ENCODE measurements at places on chromosomes 13 and 19. TPM values are rescaled to one million over a fixed set of nuclear protein-coding genes. Genes with fewer than 3 reads are reported as not detected.

GRK1 gene
- 0.43 TPM for polyA plus RNA-seq

NLRP11 gene
- polyA plus RNA-seq: not detected

LRRC63 gene
- polyA plus RNA-seq: not detected

DNA sequence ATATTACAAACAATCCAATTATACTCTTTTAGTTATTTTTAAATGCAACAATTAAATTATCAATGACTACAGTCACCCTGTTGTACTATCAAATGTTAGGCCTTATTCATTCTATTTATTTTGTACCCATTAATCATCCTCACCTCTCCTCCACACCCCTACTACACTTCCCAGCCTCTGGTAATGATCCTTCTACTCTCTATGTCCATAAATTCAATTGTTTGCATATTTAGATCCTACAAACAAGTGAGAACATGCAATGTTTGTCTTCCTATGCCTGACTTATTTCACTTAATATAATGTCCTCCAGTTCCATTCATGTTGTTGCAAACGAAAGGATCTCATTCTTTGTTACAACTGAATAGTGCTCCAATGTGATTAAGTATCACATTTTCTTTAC, 1414.6 kb downstream of the SLITRK1 start:
- DNase-seq: no peak

DNA sequence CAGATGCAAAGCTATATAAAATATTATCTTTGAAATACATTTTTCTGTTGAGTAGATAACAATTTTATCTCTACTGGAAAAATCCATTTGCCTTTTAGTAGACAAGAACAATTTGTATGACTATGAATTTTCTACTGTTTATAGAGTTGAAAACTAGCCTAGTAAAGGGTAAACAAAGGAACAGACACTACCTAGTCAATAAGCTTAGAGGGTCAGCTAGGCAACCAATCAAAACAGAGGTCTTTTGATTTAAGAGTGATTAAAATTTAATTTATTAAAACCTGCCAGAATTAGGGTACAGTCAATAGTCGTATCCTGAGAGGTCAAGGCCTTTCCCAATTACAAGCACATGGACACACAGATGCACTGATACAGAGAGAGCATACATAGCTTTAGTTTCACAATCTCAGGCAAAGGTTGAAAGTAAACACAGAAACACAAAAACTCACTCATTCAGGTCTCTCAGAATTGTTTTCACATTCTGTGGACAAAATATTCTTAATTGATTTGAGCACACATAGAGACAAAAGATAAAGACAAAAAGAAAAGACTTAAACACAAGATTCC, 24.5 kb upstream of the GPC6 start:
- DNase-seq: no peak

EDDM13 gene
- 0.32 TPM for polyA plus RNA-seq

DNA sequence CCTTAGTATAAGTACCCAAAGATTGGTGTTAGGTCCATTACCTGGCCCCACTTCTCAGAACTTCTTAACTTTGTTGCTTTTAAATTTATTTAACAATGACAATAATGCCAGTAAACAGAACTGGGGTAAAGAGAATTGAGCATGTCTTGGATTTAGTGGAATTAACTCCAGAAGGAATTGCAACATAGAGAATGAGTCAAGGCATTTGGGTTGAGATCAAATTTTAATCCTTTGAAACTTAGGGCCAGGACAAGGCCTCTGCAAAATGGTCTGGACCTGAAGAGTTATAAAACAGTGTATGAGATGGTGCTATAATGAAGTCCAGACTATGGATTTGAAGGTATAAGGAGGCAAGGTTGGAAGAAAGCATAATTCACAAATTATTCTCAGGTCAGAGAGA, 1030.4 kb downstream of the SLITRK5 start:
- no peak for DNase-seq

GRCh38 chr13:22062478-22063205, 391.8 kb downstream of the FGF9 start:
- DNase-seq: no peak

GRCh38 chr19:49808711-49809159, 4.4 kb downstream of the FUZ start:
- peak; percentile 96 for DNase-seq

GRCh38 chr13:46905249-46905648, 8.4 kb upstream of the HTR2A start:
- no peak for DNase-seq

GRCh38 chr13:76474966-76475365, 411.2 kb downstream of the KCTD12 start:
- no peak for DNase-seq

DNA sequence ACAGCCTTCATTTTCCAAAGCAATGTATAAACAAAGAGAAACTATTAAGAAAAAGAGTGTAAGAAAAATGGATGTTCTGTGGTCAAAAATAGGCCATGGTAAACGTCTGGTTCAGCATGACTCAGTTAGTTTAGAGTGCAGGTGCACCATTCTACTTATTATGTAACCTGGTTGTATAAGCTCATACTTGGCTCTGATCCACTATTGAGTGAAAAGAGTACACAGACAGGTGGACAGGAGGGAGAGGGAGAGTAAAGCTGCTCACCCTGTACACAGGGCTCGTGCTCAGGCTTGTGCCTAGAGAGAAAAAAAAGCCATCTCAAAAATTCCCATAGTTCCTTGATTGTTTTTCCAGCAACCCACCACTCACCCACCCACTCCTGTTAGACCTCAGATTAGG, 85.8 kb upstream of the ZNF91 start:
- no peak for DNase-seq

DNA sequence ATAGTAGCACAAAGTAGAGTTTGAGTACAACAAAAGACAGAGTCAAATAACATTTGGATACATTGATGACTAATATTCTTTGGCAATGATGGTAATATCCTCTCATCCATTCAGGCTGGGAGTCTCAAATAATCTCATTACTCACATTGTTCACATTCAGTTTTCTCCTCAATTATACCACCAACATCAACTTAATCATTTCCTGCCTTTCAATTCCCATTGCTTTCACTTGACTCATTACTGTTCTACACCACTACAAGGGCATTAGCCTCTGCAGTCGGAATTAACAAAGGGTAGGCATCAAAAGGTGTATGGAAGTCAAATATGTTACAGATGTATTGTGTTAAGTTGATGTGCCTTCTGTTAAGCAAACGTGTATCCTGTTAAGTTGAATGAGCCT, 518.4 kb upstream of the SLITRK1 start:
- DNase-seq: no peak

COX7A1 gene
- polyA plus RNA-seq: 1,566 TPM

NECTIN2 gene
- 44.2 TPM for polyA plus RNA-seq

GRCh38 chr19:43956827-43957226, 5.8 kb downstream of the ZNF221 start:
- DNase-seq: no peak

GRCh38 chr13:84571264-84571663, 689.0 kb upstream of the SLITRK1 start:
- DNase-seq: no peak

FXYD7 gene
- 0.25 TPM for polyA plus RNA-seq

RASIP1 gene
- polyA plus RNA-seq: 20.4 TPM

- DNase-seq: peak; percentile 60
Measured at GRCh38 chr19:1151037-1151724, 22.9 kb downstream of the SBNO2 start.

TMPRSS9 gene
- not detected for polyA plus RNA-seq

Data from right cardiac atrium (tissue), 5 donors.